ENCODE measurements at places on chromosomes 1 and 21.

DNA sequence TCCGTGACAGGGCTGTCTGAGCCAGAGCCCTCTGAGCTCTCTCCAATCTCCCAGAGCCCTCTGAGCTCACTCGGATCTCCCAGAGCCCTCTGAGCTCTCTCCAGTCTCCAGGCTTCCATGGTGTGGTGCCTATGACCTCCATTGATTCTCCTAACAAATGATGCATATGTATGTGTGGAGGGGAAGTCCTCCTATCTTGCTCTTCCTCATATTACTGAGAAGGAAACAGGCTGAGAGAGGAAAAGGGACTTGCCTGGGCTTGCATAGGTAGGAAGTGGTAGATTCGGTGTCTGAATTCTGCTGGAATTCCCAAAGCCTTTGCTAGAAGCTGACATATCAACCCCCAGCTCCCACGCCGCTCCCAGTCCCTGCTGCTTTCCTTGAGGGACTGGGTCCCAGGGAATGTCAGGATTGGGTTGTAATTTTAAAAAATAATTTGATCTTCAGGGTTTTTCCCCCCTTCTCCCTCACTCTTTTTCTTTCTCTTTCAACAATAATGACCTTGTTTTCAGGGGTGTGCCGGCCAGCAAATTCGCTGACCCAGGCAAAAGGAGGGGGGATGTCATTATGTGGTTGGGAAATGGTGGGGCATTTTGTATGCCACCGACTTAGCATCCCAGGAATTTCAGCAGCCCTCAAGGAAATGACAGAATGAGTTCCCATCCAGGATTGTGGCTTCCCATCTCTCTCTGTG lies 42.3 kb upstream of the RUNX3 start:
- no peak for DNase-seq

- peak; percentile 16 for DNase-seq
Observed at GRCh38 chr1:203769505-203770343, 4.7 kb downstream of the LAX1 start.

- DNase-seq = no peak
Observed at GRCh38 chr1:117754061-117754969, 148.5 kb downstream of the TENT5C start.

- no peak for DNase-seq
Observed at GRCh38 chr1:58968360-58968952, 184.6 kb upstream of the JUN start.

- DNase-seq = peak; percentile 68
Observed at GRCh38 chr1:37556712-37557196, at the start of gene DNALI1. DNALI1 (plus strand) TSS chr1:37556940; CDS start chr1:37556995, 55 bp downstream.

GRCh38 chr1:114632427-114632826 lies 37.4 kb downstream of the DENND2C start:
- no peak for DNase-seq

GRCh38 chr1:33001282-33001681 lies 35.4 kb downstream of the AK2 start:
- no peak for DNase-seq

- no peak for DNase-seq
Observed at GRCh38 chr1:44707112-44707881, 23.7 kb downstream of the RNU5D-1 start.

DNA sequence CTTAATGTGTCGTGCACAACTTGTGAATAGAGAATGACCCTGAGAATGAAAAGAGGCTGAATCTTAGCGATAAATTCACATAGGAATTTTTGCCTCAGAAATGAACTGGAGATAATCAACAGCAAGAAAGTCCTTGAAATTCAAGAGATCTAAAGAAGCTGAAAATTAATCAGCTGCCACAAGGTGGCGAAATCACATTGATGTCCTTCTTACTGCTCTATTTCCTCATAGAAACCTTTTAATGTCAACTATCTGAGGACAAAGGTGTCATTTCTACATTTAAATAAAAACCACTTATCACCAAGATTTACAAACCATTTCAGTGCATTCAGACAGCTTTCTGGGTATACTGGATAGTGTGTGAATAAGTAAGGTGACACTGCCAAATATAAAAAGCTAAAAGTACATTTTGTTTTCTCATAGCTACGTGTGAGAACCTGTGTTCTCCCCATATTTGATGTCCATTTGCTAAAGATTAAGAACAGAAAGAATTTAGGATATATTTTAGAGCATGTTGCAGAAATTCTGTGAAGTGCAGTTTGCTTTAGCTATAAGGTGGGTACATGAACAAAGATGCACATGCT lies 485.3 kb upstream of the PTBP2 start:
- DNase-seq = peak; percentile 3

DNA sequence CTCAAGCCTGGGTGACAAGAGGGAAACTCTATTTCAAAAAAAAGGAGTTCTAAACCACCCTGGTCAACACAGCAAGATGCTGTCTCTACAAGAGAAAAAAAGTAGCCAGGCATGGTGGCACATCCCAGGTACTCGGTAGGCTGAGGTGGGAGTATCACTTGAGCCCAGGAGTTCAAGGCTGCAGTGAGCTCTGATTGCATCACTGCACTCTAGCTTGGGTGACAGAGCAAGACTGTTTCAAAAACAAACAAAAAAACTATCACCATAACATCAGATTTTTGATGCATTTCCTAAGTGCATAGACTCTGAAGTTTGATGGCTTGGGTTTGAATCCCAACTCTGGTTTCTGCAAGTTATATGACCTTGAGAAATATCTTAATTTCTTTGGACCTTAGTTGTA lies 9.6 kb downstream of the ELOA start:
- no peak for DNase-seq

DNA sequence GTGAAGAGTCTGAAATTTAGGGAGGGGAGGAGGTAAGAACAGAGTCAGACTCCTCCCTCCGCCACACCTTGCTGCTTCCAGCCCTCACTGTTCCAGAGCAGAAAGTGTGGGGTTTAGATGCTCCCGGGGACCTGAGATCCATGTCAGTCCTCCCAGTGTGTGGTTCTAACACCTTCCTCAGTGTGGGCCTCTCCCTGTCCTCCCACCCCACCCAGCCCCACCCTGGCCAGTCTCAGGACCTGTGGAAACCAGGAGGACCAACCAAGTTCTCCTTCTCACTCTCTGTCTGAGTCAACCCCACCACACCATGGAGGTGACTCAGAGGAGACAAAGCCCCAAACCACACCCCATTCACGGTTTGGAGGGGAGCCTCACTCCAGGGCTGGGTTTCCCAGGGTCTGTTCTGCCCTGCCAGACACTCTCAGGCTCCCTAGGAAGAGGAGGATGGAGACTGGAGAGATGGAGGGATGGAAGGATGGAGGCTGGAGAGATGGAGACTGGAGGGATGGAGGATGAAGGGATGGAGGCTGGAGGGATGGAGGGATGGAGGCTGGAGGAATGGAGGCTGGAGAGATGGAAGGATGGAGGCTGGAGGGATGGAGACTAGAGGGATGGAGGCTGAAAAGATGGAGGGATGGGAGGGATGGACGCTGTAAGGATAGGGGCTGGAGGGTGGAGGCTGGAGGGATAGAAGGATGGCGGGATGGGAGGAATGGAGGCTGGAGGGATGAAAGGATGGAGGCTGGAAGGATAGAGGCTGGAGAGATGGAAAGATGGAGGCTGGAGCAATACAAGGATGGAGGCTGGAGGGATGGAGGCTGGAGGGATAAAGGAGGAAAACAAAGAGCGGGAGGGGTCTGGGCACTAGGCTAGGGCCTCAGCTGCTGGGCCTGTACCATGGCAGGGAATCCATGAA lies 100.9 kb upstream of the RUNX3 start:
- DNase-seq = no peak

- DNase-seq = no peak
Observed at GRCh38 chr1:175072099-175072951, 4.7 kb downstream of the TNN start.

DNA sequence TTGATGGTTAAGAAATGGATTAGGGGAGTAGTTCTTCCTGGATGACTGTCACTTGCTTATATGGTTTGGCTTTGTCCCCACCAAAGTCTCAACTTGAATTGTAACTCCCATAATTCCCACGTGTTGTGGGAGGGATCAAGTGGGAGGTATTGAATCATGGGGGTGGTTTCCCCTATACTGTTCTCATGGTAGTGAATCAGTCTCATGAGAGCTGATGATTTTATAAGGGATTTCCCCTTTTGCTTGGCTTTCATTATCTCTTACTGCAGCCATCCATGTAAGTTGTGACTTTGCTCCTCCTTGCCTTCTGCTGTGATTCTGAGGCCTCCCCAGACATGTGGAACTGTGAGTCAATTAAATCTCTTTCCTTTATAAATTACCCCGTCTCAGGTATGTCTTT lies 1621.1 kb downstream of the MRPL39 start:
- DNase-seq = no peak

DNA sequence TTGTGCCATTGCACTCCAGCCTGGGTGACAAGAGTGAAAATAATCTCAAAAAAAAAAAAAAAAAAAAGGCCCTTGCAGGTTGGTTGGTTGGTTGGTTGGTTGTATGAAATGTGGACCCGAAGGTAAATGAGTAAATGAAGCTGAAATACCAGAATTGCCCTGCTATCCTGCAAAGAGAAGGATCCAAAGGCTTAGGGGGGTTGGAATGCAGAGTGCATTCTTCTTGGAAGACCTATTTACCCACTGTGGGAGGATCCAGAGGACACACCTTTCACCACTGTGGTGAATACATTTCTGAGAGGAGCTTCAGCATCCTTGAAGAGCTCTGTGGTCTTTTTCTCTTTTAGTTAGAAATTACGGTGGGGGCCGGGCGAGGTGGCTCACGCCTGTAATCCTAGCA lies 28.7 kb upstream of the EIF4G3 start:
- no peak for DNase-seq

GRCh38 chr21:24197132-24197643 lies 1410.1 kb downstream of the MRPL39 start:
- no peak for DNase-seq

DNA sequence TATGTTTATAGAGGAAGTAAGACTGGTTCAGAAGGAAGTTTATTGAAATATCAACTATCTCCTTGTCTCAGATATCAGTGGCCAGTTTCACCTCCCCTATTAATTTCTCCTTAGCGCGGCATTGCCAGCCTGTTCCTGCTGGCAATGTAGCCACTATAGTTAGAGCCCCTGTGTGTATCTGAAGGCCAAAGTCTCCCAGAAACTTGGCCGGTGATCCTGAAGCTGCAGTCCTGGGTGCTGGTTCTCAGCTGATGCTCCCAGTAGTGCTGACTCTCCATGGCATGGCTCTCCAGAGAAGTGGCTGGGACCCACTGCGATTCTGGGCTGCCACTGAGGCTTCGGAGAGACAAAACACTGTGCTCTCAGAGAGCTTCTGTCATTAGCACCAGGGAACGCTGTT lies 59.9 kb downstream of the TNN start:
- no peak for DNase-seq

- no peak for DNase-seq
Observed at GRCh38 chr1:159955456-159955855, 1.4 kb upstream of the SLAMF9 start.

- no peak for DNase-seq
Observed at GRCh38 chr1:164794356-164794755, 235.4 kb downstream of the PBX1 start.

GRCh38 chr1:78617615-78618026 lies 2.6 kb upstream of the IFI44L start:
- DNase-seq = no peak

DNA sequence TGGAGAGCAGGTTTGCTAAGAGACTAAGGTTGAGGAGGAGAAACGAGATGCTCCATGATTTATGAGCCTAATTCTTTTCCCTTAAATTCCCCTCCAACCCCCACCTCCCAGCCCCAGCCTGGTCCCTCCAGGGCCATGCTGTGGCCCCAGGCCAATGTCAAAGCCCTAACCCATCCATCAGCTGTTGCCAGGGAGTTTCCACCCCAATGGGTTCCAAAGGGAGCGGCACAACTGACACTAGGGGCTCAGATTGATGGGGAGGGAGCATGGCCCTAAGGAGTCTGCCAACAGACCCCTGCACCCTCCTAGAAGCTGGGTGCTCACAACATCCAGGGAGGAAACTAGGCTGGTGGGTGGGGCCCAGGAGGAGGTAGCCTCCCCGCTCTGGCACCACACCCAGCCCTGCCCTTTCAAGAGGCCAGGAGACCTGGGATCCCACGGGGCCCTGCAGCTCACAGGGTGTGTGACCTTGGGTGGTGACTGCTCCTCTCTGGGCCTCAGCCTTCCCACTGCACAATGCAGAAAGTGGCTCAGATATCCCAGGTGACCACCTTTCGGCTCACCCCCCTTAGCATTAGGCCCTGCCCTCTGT lies 12.9 kb downstream of the AHDC1 start:
- DNase-seq = no peak

GRCh38 chr1:7006996-7007871 lies 222.0 kb downstream of the CAMTA1 start:
- no peak for DNase-seq
